ENCODE measurements at places on chromosomes 11 and 22.

DNA sequence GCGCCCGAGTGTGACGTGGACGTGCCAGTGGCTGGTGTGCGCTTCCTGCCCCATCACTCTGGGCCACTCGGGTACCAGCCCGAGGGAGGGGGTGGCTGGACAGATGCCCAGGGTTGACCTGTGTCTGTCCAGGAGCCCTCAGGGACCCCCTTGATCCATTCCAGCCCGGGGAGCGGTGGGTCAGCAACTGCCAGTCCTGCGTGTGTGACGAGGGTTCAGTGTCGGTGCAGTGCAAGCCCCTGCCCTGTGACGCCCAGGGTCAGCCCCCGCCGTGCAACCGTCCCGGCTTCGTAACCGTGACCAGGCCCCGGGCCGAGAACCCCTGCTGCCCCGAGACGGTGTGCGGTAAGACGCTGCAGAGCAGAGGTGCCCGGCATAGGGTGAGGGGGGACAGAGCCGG is 34.5 kb downstream of the MUC5B start:
- no peak for DNase-seq

- DNase-seq, result no peak
Observed at GRCh38 chr11:96074551-96075310, 150.8 kb upstream of the MTMR2 start.

- DNase-seq, result no peak
Observed at GRCh38 chr11:44823006-44823405, 96.2 kb downstream of the TSPAN18 start.

DNA sequence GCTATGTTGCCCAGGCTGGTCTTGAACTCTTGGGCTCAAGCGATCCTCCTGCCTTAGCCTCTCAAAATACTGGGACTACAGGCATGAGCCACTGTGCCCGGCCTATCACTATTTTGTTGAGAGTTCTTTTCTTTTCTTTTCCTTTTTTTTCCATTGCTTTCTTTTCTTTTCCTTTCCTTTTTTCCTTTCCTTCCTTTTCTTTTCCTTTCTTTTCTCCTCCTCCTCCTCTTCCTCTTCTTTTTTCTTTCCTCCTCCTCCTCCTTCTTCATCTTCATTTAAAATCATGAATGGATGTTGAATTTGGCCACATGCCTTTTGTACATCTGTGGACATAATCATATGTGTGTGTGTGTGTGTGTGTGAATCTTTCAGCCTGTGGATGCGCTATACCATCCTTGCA is 25.7 kb upstream of the PRAME start:
- no peak for DNase-seq

GRCh38 chr11:100618914-100619313 is 68.2 kb upstream of the ARHGAP42 start:
- no peak for DNase-seq

DNA sequence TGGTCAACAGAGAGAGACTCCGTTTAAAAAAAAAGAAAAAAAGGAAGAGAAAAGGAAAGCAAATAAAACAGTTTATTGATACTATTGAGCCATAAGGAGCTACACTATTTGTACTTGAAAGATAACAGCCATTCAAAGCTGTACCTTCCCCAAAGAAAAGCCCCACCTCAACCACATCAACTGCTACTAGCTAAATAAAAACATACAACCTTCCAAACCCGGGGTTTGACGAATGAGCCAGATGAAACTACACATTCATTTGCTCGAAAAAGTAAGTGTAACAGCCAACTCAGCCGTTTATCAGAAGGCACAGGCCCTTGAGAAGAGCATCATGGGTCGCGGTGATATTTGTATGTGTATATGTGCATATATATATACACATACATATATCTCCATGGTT is 78.4 kb downstream of the SIK3 start:
- DNase-seq, result no peak

GRCh38 chr11:86161837-86162236 is 82.7 kb upstream of the EED start:
- DNase-seq, result no peak

DNA sequence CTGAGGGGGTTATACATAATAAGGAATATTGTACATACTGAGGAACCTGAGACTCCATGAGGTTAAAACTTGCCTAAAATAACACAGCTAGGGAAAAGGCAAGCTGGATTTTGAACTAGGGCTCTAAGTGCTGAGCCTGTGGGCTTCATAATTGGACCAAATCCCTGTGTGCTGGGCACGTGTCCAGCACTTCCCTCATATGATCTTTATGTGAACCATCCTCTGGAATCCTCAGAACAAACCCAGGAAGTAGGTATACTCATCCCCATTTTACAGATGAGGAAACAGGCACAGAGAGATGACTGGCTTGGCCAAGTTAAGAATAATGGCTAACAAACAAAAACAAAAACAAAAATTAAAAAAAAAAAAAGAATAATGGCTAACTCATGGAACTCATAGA is 14.9 kb downstream of the RTN4RL2 start:
- no peak for DNase-seq

- no peak for DNase-seq
Observed at GRCh38 chr11:73177380-73177777, 35.3 kb upstream of the FCHSD2 start.

- peak; percentile 88 for DNase-seq
Observed at GRCh38 chr11:8671193-8671612, 11.3 kb downstream of the TRIM66 start.

DNA sequence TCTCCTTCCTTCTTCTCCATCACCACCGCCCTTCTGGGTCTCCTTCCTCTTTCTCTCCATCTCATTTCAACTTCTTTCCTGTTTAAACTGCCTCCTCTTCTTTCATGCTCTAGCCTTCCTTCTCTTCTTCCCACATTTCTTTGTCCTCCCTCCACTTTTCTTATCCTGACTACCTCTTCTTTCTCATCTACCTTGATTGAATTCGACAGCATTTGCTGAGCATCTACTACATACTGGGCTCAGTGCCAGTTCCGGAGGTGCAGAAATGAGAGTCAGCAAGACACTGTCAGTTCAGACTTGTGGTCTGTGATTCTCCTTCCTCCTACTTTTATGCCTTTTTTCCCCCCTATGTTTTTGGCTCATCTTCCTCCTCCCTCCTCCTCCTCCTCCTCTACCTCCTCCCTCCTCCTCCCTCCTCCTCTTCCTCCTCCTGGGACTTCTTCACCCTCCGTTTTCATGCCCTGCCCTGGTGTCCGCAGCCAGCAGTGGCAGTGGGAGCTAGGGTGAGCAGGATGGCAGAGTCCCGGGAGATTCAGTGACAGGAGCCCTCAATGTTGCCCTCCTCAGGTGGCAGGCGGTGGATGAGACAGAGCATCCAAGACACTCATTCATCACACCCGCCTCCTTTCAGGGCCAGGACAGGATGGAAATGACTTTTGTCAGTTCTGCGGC is 146.0 kb upstream of the SEZ6L start:
- DNase-seq, result no peak

GRCh38 chr22:29270475-29271271 is 2.6 kb downstream of the EWSR1 start:
- DNase-seq, result no peak

DNA sequence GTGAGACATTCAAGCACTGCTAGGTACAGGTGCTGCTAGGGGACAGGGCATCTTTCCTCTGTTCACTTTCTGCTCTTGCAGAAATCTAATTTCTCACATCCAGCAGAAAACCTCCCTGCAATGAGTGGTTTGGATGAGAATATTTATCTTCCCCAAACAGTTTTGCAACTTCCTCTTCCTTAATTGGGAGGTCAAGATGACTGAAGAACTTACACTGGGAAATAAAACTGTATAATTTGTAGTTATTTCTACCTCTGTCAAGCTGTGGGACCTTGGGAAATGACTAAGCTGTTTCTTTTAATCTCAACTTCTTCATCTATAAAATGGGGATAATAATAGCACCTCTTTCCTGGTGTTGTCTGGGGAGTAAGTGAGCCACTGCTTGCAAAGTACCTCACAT is 69.8 kb downstream of the PRR5L start:
- DNase-seq, result no peak

DNA sequence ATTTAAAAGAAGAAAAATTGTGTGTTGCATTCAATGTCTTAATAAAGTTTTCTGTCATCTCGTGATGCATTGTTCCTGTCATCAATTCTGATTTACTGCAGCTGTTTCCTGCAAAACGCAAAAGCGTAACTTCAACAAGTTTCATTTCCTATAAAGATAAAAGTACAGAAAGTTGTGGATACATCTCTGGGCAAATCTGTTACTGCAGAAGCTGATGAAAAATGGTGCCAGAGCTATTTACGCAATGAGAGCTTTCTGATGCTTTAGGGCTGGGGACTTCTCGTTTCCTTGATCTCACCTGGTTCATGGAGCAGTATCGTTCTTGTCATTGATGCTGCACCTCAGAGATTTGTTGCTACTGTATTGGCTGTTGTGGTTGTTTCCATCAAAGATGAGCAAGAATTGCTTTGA is 15.5 kb upstream of the MS4A12 start:
- no peak for DNase-seq

- no peak for DNase-seq
Observed at GRCh38 chr11:40879911-40880310, 579.5 kb downstream of the LRRC4C start.

GRCh38 chr22:24593836-24594568 is 1.1 kb upstream of the LRRC75B start:
- DNase-seq, result no peak

DNA sequence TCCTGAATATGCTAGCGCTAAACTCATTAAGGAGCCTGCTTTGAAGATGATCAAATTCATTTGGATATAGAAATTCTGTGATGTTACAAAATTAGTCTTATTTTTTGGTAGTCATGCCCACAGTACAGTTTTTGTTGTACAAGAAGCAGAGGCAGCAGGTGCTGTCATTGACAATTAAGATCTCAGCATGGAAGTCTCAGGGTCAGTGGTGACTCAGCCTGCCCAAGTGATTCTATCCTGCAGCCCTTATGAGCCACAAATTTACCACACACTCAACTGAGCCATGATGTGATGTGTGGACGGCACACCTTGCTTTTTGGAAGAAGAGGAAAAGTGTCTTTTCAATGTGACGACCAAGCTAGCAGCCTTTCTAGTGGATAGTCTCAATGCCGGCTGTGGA is 153.6 kb upstream of the SORL1-AS1 start:
- no peak for DNase-seq

GRCh38 chr11:132865623-132866022 is 666.7 kb downstream of the OPCML start:
- DNase-seq, result no peak

DNA sequence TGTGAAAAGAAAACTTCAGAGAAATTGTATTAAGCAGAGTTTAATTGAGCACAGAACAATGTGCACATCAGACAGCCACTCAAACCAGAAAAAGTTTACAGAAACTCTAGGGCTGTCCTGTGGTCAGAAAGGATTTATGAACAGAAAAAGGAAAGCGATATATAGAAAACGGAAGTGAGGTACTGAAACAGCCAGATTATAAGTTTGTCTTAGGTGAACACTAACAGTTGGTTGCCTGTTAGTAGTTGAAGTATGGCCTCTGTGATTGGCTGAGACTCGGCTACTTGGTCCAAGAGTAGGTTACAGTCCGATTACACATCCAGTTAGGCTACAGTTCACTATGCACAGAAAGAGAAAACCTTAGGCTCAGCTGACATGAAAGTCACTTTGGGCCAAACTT is 1232.5 kb upstream of the RAG2 start:
- no peak for DNase-seq

DNA sequence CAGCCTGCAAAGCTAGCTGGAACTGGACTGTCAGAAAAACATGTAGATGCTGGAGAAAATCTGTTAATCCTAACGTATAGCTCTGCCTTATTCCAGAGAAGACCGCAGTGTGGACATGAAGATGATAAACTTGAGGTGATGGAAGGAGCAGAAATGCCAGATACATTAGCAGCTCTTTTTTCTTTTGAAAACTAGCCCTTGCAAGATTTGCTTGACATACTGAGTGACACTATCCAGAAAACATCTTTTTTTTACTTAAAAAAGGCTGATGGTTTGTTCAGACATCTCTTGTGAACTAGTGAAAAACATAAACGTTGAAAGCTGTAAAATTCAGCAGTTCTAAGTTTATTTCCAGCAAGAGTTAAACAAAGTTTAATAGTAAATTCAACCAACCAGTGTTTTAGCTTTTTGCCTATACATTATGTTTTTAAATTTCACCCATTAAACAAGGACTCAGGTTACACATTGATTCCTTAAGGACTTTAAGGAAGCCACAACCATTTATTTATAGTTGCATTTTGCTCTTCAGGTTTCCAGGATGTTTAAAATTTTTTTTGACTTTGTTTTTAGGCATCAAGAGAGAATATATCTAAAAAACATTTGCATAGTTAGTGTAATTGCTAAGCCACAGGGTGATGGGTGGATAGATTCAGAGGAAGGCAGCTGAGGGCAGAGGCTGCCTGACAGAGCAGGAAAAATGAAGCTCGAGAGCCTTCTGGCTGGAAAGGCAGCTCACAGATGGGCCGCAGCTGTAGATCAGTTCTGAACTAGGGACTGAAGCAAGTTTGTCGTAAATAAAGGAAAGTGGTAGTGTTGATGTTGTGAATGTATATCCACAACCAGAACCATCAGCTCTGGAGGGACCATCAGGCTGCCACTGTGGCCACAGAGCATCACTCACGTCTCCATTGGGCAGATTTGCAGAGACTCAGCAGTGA is 9.5 kb downstream of the SNAP29 start:
- DNase-seq, result no peak

GRCh38 chr22:43263645-43264514 is 76.9 kb upstream of the TTLL12 start:
- DNase-seq, result no peak

DNA sequence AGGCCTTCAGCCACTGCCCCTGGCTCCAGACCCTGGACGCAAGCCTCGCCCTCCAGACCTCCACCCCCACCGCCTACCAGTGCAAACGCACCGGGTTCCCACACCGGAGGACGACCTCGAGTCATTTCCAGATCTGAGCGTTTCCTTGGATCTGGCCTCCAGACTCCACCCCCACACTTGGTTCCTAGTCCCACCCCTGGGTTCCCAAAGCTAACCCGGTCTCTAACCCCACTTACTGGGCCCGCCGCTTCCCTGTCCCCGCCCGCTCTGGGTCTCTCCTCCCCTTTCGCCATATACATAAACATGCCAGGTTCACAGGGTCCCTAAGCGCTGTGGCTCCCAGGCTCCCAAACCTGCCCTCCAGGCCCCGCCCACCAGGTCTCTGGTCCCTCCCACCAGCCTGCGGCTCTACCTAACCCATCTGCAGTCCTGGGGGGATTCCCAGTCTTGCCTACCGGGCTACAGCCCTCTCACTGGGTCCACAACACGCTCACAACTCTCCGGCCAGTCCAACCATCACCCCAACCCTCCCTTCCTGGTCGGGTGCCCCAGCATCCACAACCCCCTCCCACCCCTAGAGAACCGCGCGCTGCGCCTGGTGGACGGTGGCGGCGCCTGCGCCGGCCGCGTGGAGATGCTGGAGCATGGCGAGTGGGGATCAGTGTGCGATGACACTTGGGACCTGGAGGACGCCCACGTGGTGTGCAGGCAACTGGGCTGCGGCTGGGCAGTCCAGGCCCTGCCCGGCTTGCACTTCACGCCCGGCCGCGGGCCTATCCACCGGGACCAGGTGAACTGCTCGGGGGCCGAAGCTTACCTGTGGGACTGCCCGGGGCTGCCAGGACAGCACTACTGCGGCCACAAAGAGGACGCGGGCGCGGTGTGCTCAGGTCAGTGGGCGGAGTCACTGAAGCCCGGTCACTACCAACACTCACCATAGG is 36.7 kb downstream of the CD6 start:
- no peak for DNase-seq

- DNase-seq, result no peak
Observed at GRCh38 chr22:32417906-32418305, 5.9 kb upstream of the RTCB start.

GRCh38 chr22:25219948-25220442 is 556 bp downstream of the CRYBB2 start:
- no peak for DNase-seq
